Right hindlimb (tissue), 1 donor: ENCODE measurements at places on chromosomes 1 and 21.

- DNase-seq, result no peak
These were observed 9.6 kb upstream of the ECE1 start for GRCh38 chr1:21299780-21300395.

GRCh38 chr1:54665852-54666251, 24.3 kb downstream of the MROH7 start:
- no peak for DNase-seq

DNA sequence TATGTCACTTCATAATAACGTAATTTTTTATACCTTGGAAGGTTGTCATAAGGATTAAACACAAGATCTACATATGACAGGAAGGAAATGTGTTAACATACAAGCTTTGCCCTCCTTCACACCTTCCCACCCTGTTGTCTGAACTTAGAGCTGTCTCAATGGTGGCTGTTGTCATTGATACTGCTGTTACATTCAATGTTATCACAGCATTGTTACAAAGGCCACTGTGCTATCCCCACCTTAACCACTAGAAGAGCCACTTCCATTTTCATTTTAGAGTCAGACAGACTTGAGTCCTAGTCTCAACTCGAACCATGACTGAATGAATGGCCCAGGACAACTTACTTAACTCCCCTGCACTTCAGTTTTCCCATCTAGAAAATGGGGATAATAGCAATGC, 31.2 kb downstream of the TAS1R2 start:
- DNase-seq, result no peak

DNA sequence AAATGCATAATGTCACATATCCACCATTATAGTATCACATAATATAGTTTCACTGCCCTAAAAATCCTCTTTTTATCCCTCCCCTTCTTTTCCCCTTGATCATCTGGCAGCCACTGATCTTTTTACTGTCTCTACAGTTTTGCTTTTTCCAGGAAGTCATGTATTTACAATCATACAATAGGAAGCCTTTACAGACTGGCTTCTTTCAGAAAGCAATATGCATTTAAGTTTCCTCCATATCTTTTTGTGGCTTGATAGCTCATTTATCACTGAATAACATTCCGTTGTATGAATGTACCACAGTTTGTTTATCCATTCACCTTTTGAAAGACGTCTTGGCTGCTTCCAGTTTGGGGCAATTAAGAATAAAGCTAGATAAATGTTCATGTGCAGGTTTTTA, 14.3 kb upstream of the WDTC1 start:
- DNase-seq, result no peak

GRCh38 chr1:231206856-231207255, 34.2 kb upstream of the GNPAT start:
- no peak for DNase-seq

- no peak for DNase-seq
These were observed 66.6 kb downstream of the TPR start for GRCh38 chr1:186308264-186309060.

GRCh38 chr1:165387961-165388360, 31.4 kb upstream of the LMX1A start:
- DNase-seq, result no peak

GRCh38 chr1:8024329-8024728, 1.8 kb downstream of the ERRFI1 start:
- DNase-seq, result no peak

GRCh38 chr1:13679651-13680050, 20.3 kb upstream of the PRDM2 start:
- DNase-seq, result no peak
